Activated CD4-positive, alpha-beta T cell treated with anti-CD3 and anti-CD28 coated beads, Interleukin-2, amount 50 U/mL, for 24 hours (primary cell): ENCODE measurements at places on chromosomes 11 and 22.
A peak's percentile ranks its signal among the peaks of the same experiment; 100 is the strongest.

DNA sequence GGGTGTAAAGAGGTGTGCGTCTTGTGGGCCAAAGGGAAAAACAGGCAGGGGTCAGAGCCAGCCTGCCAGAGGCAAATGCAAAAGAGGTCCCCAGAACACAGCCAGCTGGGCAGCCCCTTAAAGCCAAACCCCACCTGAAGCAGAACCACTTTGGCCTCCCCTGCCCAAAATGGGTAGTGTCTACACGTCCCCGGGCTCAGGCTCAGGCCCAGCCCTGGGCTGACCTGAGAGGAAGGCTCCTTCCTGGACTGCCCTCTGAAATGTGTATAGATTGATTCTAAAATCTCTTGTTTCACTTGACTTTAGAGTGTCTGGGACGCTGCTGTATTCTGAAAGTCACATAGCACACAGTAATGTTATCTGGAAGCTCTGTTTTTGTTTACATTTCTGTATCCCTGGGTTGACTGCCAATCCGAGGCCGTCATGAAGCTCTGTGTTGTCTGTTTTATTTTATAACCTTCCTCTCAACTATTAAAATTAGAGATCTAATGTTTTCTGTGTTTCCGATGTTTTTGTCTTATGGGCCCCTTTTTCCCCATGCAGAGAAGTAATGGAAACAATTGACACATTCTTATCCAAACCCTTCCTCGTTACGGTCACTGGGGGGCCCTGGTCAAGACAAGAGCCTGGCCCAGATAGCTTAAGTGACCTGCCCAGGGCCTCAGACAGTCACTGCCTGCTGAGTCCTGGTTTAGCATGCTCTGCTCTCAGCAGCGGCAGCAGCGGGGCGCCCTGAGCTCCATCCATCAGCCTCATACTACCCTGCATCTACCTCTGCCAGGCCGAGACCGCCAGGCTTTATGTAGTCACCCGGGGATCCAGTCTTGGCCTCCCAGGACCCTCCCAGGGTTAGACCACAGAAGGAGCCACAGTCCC is 10.1 kb downstream of the OVOL1 start:
- no peak for DNase-seq

- no peak for DNase-seq
Measured at GRCh38 chr11:128491195-128491936, 96.0 kb downstream of the ETS1 start.

DNA sequence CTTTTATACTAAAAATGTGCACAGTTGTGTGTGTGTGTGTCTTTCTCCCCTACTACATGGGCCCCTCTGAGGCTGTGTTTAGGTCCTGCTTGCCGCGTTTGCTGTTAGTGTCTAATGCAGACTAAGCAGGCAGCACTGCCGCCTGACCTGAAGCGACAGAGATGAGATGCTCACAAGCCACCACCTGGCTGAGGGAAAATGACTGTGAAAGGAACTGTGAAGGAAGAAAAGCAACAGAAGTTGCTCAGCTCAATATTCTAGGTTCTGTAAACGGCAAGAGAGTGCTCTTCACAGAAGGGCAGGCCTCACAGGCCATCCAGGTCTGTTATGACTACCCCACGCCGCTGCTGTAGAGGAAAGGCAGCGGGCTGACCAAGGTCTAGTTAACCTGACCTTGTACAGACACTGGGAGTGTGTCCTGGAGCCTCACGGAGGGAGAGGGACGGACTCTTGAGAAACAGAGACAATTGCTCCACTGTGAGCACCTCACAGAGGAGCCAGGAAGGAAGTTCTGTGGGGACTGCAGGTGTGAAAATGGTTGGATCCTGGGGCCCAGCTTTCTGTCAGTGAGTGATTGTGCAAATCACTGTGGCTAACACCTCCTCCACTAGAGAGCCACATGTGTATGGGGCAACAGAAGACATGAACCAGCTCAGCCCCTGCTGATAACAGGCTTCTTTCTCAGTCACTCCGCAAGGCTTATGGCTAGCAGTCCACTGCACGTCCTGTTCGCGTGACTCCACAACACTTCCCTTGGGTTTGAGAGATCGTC is 31.3 kb upstream of the YPEL1 start:
- peak; percentile 38 for DNase-seq

GRCh38 chr11:17063171-17064002 is 14.1 kb downstream of the RPS13 start:
- no peak for DNase-seq

DNA sequence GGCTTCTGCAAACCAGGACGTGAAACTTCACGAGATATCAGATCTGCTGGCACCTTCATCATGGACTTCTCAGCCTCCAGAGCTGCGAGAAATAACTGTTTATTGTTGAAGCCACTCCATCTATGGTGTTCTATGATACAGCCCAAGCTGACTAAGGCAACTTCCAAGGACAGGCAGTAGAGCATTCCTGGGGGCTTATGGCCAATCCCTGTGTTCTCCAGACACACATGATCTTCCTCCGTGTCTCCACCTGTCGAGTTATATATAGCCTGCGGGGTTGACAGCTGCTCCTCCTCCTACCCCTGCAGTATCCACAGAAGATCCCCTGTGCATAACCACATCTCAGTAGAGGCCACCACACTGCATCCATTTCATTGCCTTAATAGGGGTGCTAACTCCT is 11.0 kb downstream of the TP53AIP1 start:
- no peak for DNase-seq

GRCh38 chr11:111135778-111136570 is 109.6 kb upstream of the POU2AF2 start:
- DNase-seq: no peak

- no peak for DNase-seq
Measured at GRCh38 chr11:107116358-107116757, 98.1 kb upstream of the GUCY1A2 start.

DNA sequence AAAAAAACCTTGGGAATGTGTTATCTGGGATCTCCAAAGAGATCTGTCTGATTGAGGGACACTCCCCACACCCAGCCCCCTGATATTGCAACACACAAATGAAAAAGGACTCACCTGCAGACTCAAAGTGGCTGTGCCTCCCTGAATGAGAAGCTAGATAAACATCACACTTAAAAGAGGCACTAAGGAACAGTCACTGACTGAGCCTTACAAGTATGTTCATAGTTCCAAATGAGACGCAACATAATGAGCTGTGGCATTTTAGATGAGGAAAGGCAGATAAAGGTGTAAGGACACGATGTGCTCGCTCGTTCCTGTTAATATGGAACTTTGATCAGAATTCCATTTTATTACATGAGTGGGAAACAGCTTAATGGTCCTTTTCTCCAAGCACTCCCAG is 21.0 kb upstream of the CFAP300 start:
- no peak for DNase-seq

GRCh38 chr22:49208004-49208402 is 619.7 kb downstream of the BRD1 start:
- DNase-seq: no peak

- DNase-seq: no peak
Measured at GRCh38 chr11:42195289-42196013, 736.0 kb upstream of the LRRC4C start.

- no peak for DNase-seq
Measured at GRCh38 chr11:1453611-1454034, 33.0 kb downstream of the MOB2 start.

- no peak for DNase-seq
Measured at GRCh38 chr11:890794-891540, 19.6 kb downstream of the CHID1 start.

DNA sequence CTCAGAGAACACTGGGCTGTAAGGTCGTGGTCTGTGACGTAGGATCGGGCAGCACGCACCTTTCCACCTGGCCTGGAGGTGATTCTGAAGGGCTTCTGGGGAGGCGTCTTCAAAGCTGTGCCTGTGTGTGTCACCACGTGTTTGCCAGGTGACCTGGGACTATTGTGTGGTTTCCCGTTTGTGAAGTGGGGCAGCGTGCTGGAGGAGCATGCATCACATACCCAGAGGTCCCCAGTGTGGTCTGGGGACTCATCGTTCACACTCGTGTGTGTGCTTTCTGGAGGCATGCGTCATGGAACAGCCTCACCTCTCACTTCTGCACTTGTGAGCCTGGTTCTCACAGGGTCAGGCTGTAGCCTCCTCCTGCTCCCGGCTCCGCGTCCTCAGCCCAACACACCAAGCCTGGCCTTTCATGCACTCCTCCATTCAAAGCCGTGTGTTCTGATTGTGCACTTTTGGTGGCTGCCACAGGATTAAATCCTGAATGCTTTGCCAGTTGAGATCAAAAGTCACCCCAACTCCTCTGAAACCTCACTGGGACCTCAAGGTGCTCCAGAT is 106.3 kb downstream of the KCNQ1OT1 start:
- no peak for DNase-seq

- no peak for DNase-seq
Measured at GRCh38 chr22:46754110-46754799, 8.2 kb upstream of the TBC1D22A start.

DNA sequence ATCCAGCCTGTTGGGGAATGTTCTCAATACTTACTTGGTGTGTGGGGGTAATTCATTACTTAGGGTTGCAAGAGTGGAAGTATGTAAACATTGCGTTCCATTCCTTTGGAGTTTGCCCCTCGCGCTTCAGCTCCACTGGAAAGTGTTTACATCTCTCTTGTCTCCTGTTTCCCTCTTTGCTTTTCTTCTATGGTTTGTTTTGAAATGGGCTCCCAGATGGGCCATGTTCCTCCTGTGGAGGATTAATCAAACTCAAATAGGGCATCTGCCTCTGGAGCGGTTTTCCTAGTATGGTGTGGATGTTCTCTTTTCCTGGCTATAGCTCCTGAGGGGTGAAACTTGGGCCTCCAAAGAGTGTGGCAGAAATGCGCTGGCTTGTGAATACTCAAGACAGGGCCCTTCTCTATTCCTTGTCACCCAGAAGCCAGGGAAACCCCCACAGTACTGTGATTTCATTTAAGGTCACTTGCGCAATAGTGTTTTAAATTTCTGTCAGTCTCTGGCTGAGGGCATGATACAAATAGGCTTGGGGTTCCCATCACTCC is 51.9 kb downstream of the CD44 start:
- DNase-seq: no peak

DNA sequence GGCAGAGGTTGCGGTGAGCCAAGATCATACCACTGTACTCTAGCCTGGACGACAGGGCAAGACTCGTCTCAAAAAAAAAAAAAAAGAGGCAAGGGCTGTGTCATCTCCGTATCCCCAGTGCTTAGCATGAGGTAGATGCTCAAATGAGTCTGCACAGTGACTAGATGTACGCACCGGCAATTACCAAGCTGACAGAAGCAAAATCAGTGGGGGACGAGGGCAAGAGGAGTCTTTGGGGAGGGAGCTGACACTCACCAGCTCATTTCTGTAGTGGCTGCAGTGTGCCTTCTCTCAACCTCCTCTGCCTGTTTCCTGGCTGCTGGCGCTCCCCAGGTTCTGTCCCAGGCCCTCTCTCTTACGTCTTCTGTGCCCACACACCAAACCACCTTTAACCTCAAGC is 69.9 kb downstream of the PACSIN2 start:
- no peak for DNase-seq

DNA sequence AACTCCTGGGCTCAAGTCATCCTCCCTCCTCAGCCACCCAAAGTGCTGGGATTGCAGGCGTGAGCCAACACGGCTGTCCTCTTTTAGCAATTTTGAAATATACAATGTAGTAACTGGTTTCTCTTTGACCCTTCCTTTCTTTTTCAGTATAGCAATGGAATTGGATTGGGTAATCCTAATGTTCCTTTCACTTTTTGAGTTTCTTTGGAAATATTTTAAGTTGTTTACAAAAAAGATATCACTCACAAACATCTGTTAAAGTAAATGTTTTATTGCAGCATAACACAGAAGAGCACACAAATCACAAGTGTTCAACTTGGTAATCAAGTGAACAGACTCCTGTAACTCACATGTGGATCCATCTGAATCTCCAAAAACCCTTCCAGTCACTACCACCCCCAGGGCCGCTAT is 44.6 kb upstream of the EP300 start:
- DNase-seq: no peak

- no peak for DNase-seq
Measured at GRCh38 chr11:64591257-64592233, 525 bp downstream of the SLC22A12 start.

DNA sequence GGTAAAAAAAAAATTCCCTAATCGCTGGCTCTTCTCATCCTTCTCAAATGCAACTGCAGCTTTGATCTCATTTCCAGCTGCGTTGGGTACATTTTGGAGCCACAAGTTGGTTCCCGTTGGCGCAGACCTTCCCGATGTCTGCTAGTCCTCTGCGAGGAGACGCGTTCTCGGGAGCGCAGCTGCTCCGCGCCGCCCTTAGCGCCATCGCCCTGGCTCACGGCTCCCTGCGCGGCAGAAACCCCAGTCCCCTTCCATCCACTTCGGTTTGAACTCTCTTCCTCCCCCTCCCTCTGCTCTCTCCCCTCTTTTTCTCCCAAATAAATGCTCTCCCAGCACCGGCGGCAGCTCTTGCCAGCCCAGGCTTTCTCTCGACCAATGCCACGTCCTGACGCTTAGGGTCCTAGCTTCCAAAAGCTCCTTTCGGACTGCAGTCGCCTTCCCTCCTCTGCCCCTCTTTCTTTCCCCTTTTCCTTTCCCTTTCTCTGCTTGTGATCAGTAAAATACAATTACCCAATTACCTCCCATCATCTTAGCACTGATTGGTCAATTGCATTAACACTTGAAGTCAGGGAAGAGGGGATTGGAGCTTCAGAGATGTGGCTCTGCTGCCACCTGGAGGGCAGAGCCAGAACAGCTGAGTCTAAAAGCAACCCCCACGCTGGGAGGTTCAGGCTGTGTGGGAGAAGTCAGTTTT is 1165.7 kb downstream of the LRRC4C start:
- peak; percentile 5 for DNase-seq

GRCh38 chr22:39284142-39284980 is 35.1 kb downstream of the RPL3 start:
- DNase-seq: no peak

GRCh38 chr11:95897731-95898130 is 26.2 kb downstream of the MTMR2 start:
- DNase-seq: no peak

DNA sequence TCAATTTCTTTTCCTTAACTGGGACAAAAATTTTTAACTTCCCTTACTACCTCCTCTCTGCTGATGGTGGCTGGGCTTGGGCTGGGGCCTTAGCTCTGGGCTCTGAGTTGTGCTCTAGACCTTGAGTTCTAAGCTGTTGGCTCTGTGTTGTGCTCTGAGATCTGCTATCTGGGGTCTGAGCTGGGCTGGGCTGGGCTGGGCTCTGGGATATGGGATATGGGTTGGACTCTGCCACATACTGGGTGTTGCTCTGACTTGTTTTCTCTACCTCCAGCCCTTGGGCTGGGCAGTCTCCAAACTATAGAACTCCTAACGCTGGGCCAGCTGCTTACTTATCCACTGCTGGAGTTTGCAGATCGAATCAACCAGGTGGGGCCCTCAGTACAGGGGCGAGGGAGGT is 41.9 kb downstream of the DNHD1 start:
- DNase-seq: no peak

- DNase-seq: no peak
Measured at GRCh38 chr22:25014896-25015755, 62.6 kb downstream of the KIAA1671 start.
